ENCODE measurements at places on chromosomes 1 and 21.

DNA sequence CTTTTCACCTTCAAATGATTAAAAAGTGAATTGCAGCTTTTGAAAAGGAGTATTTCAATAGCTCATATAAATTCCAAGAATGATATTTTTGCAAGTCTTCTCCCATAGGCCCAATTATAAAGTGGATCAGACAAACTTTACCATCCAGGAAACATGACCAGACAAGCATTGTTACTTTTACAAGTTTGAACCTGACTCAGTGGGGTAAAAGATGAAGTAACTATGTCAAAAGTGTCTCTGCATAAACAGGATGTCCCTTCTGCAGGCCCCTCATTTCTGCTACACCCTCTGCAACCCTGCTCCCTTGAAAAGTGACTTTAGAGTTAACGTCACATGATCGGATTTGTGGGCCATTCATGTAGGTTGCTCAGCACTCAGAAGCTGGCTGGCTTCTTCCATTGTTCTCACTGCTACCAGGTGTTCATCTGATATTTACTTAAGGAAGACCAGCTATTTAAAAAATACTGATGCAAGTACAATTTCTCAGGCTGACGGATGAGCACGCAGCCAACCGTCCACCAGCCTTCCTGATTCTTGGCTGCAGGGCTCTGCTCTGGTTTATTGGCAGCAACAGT lies 32.3 kb downstream of the URB1 start:
- DNase-seq: peak; percentile 32

DNA sequence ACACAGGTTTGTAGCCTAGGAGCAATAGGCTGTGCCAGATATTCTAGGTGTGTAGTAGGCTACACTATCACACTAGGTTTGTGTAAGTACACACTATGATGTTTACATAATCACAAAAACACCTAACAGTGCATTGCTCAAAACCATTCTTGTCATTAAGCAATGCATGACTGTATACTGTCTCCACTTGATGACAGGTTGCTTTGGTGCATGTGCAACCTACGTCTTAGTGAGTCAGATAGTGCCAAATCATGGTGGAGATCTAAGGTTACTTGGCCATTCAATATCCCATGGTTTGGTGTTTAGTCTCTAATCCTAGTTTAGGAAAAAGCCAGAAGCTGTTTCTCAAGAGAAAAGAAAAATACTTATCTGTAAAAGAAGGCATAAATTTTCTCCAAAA lies 181.1 kb downstream of the KCNK2 start:
- DNase-seq: no peak

- DNase-seq: no peak
Measured at GRCh38 chr1:147609358-147609757, 61.0 kb downstream of the ACP6 start.

GRCh38 chr1:114462341-114462740 lies 48.7 kb downstream of the TRIM33 start:
- no peak for DNase-seq

DNA sequence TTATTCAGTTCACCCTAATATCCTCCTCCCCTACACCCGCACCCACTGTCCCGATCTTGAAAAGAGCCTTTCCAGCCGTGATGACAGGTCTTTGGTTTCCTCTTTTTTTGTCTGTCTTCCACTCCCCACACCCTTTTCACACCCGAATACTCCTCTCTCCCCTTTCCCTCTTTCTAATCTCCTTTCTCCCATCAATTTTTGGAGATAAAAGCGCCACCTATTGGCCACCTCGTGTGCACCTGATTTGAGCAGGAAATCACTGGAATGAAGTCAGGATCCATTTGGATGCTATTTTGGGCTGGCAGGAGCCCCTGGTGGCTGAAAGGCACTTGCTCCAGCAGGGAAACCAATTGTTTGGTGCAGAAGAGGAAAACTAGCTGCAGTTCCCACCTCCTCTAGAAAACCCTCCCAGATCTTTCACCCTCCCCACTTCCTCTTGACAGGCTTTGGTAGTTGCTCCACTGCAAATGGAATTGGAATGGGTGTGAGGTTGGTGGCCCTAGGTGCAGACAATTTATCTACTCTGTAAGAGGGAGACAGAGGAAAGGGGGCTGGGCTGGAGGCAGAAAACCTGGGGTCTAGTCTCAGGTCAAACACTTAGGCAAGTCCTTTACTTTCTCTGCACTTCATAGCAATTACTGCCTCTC lies 8.4 kb downstream of the FOXE3 start:
- DNase-seq: no peak

DNA sequence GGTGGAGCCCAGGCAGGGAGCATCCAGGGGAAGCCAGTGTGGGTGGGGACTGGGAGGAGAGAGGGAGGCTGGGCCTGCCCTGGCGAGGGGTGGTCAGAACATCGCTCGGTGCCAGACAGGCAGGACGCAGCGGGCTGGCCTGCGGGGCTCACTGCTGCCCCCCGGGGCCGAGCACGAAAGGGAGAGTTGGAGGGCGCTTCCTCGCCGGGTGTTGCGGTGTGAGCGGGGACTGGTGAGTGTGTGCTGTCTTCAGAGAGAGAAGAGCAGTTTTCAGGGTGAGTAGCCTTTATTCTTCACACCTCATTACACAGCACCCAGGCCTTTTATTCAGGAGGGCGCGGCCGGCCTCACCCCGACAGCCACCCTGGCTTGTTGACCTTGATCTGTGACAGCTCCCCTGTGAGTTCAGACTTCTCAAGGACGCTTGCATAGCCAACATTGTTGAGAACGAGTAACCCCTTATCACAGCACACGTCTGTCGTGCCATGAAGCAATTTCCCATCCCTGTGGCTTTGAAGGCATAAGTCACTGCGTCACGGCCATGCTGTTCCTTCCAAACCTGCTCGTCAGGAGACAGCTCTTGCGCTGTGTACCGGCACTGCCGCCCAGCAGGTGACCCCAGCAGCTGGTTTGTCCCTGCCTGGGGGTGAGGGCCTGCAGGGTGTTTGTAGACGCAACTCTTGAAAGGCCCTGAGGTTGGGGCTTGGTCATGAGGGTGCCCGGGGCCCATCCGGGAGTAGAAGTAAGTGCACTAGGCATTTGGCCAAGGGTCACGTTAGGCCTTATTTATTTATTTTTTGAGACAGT lies 54.6 kb downstream of the PRKCZ start:
- DNase-seq: no peak

GRCh38 chr1:162905174-162906158 lies 44.5 kb upstream of the CCDC190 start:
- DNase-seq: peak; percentile 54

DNA sequence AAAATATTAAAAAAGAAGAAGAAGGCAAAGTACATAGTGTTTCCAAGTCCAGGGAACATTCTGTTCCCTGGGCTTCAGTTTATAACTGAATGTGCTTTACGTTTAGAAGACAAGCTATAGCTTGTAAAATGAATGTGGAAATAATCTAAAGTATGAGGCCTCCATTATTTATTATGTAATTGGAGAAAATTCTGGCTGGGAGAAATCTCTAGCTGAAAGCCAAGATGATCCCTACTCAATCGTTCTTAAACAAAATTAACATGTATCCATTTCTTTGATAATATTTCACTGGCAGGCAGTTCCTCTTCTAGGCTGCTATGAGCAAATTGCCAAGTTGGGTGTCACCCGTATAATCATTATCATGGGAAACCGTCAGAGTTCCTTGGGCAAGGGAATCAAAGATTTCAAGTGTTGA lies 52.2 kb upstream of the ETS2 start:
- no peak for DNase-seq

DNA sequence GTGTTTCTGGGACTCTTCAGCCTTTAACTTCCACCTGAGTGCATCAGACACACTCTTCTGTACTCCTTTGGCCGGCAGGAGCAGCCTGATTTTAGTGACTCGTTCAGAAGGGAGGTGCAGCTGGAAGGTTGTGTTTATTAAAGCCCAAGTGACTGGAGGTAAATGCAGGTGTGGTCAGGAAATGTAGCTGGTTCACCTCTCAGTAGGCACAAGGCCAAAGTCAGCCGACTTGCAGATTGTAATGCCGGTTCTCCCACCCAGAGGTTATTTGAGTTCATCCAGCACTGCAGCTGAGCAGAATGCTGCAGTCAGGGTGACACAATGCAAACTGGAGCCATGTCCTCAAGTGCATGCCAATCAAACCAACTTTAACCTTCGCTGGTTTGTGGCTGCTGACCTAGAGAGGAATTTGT lies 91.5 kb downstream of the SPATA46 start:
- no peak for DNase-seq

GRCh38 chr1:101959456-101959855 lies 37.3 kb downstream of the OLFM3 start:
- DNase-seq: no peak

DNA sequence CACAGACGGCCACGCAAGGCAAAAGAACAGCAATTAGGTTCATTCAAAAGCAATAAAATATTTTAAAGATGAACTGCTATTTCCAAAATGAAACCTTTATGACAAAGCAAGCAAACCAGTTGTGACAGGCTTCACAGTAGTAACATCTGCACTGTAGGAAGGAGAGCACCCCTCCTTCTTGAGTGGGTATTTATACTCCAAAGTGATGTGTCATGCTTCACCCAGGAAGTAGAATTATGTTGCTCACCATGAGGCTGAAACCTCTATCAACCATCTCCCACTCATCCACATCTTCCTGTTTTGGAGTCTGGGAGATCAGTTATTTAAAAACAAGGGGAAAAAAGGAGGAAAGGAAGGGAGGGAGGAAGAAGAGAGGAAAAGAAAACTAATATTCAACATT lies 885 bp downstream of the OR2T10 start:
- no peak for DNase-seq

GRCh38 chr1:201222125-201222524 lies 31.5 kb downstream of the IGFN1 start:
- DNase-seq: no peak

- DNase-seq: no peak
Measured at GRCh38 chr1:201554789-201555592, 16.1 kb downstream of the NAV1 start.

DNA sequence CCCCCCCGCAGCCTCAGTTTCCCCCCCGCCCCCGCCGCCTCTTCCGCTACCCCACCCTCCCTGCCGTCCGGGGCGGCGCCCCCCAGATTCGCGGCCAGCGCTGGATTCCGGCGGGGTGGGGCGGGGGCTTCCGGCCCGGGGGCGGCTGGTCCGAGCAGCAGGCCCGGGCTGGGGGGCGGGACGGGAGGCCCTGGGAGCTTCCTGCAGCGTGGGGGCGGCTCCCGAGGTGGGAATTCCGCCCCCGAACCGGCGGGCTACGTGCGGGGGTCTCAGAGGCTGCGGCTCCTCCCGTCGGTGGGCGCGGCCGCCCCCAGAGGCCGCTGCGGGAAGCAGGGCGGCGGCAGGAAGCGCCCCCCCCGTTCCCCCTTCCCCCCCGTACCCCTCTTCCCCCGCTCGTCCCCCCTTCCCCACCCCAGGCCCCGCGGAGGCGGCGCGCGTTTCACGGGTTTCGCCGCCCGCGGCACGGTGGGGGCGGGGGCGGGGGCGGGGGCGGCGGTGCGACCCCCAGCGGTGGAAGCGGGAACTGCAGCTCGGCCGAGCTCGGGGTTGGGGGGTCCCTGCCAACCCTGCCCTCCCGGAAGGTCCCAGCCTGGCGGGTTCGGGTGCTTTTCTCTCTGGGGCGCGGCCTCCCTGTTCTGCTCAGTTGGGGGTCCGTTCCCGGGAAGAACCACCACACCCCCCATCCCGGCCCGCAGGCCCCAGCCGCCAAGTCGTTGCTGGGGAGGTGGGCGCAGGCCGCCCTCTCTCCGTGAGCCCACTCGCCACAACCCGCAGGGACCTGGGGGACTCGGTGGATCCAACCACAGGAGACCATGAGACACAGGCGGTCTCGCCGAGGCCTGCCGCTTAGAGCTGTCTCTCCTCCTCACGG lies 76.3 kb downstream of the MORN1 start:
- DNase-seq: peak; percentile 42

- DNase-seq: no peak
Measured at GRCh38 chr1:71080230-71080738, 551 bp downstream of the ZRANB2 start.

DNA sequence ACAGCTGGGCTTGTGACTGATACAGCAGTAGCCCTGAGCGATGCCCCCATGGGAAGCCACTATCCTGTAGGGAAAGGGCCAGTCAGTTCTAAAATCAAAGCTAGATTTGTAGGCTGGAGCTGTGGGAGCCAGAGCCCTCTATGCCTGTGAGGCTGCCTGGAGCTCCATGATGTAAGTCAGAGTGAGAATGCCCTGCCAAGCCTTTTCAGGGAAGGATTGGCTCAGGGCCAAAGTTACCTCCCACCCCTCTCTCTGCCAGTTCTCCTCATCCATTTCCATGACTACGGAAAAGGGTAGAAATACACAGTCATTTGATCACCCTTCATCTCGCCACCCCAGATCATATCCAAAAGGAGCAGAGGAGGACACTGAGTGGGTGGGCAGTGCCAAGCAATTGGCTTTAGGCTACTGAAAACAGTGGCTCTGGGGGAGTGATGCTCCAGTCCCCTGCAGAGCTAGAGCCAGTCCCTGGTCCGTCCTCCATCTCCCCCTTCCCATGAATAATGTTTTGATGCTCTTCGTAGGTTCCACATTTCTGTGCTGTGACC lies 59.5 kb upstream of the KCNA3 start:
- no peak for DNase-seq

GRCh38 chr21:27493542-27493941 lies 526.7 kb upstream of the ADAMTS5 start:
- no peak for DNase-seq

DNA sequence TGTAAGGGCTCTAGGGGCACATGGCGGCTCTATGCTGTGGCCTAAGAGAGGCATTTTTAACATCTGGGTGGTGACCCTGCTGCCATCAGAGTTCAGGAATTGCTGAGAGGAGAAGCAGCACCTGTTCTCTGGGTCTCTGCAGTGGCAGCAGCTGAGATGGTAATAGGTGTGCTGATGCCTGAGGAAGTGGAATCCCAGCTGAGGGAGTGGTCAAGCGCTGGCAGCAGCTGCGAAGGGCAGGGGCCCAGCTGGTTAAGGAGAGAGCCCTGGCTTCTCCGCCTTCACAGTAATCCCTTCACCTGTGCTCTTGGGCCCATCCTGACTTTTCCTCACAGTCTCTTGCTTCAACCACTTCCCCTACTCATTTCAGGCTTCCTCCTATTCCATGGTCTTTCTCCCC lies 39.8 kb downstream of the GJA5 start:
- no peak for DNase-seq

- no peak for DNase-seq
Measured at GRCh38 chr1:77280962-77281361, 857 bp upstream of the AK5 start.

DNA sequence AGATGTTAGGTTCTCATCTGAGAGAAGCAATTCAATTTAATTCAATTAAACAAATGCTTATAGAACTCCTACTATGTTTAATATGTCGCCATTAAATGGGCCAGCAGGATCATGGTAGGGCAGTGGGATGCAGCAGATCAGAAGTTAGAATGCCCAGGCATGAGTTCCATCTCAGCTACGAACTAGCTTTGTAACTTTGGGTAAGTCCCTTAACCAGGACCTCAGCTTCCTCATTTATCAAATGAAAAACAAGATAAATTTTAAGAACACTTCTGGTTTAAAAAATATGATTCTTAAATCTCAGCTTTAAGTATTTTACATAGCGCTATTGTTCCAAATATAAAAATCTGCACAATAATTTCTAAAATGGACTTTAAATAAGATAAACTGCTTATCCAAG lies 67.5 kb upstream of the GFI1 start:
- no peak for DNase-seq

GRCh38 chr21:32173121-32173724 lies 105.6 kb downstream of the MIS18A start:
- no peak for DNase-seq

GRCh38 chr21:42125571-42126544 lies 54.7 kb downstream of the UMODL1 start:
- DNase-seq: no peak

- DNase-seq: no peak
Measured at GRCh38 chr1:153288634-153289275, 24.0 kb downstream of the PGLYRP3 start.

- no peak for DNase-seq
Measured at GRCh38 chr1:100080331-100080730, 52.4 kb downstream of the SASS6 start.

GRCh38 chr1:62382658-62382955 lies 54.2 kb upstream of the USP1 start:
- no peak for DNase-seq
